ENCODE measurements at places on chromosomes 11 and 22.

GRCh38 chr11:84747871-84748270 lies 879.3 kb downstream of the DLG2 start:
- DNase-seq: no peak

- no peak for DNase-seq
Observed at GRCh38 chr11:88508759-88509581, 171.4 kb upstream of the CTSC start.

DNA sequence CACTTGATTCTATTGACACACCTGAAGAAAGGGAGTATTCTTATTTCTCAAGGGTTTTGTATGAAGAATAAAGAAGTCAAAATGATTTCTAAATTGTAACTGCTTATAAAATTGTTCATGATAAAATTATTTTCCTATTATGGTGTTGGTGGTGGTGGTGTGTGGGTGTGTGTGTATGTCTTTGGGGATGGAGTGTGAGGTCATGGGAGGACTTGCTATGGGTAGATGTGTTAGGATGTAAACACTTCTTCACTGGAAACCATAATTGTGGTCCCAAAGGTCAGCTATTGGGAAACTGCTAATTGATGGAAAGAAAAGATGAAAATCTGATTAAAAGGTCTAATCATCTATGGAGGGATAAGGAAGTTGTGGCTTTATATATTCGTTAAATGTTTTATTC lies 5.1 kb downstream of the TRIM22 start:
- DNase-seq: no peak

DNA sequence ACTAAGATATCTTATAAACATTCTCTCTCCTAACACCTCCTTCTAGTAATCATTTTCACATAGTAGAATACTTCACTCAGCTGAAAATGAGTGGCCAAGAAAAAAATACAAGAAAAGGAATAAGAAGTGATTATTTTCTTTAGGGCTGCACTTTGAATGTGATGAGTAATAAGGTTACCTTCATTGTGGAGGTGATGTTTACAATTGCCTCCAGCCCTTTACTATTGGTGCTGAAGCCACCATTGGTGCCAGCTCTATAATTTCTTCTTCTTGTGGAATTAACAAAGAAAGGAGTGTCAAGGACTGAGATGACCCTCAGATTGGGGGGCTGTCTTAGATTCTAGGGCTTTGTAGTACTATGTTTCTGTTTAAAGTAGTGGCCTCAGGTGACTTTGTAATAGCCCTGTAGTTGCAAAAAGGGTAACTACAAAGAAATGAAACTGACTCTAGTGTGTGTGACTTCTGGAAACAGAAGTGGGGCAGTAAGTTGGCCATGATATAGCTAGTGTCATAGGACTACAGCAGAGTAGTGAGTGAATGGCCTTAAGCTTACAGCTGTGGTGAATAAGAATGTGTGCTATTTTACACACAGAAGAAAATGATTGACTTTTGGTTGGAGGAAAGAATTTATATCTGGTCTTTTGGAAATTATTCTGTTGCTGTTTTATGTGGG lies 287.2 kb downstream of the TMEM135 start:
- DNase-seq: no peak

- DNase-seq: no peak
Observed at GRCh38 chr22:29093501-29094300, 20.9 kb downstream of the KREMEN1 start.

DNA sequence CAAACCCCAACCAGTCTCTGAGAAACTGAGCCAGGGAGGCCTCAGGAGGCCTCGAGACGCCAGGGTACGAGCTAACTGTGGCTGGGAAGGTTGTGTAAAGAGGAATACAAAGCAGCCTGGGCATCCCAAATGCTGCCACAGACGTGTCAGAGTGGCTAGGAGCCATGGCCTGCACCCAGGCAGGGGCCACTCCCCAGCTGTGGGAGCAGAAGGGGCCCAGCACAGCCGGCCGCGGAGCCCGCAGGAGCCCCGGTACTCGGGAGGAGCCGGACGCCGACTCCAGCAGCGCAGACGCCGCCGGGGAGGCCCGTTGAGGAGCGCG lies 349.8 kb upstream of the B3GAT1 start:
- DNase-seq: no peak

- DNase-seq: peak; percentile 3
Observed at GRCh38 chr11:107916671-107917241, 11.5 kb upstream of the RAB39A start.

DNA sequence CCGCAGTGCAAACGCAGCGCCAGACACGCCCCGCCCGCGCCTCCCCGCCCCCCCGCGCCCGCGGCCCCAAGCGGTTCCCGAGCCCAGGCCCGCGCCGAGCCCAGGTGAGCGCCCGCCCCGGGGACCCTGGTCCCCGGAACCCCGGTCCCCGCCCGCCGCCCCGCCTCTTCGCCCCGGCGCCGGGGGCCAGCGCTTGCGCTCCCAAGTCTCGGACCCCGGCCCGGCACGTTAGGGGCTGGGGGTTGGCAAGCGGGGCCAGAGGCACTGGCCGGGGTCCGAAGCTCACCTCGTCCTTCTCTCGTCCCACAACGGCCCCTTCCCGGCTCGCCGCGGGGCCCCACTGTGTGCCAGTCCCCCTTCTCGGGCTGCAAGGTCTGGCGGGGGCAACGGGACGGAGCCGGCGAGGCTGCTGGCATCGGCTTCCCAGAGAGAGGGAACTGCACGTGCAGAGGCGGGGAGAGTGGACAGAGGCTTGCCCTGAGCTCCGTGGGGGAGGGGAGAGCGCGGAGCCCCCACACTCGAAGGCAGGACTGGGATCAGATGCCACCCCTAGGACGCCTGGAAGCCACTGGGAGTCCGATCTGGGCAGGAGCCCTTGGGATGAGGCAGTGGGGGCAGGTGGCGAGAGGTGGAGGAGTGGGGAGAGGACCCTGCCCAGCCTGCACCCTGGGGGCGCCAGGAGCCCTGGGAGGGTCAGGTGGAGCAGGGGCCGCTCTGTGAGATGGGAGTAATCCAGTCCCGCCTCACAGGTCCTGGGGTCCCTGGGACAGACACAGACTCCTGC lies 1.8 kb upstream of the AIFM3 start:
- no peak for DNase-seq

GRCh38 chr11:58165504-58166106 lies 23.3 kb upstream of the OR9Q2 start:
- no peak for DNase-seq

- DNase-seq: no peak
Observed at GRCh38 chr11:134647066-134647743, 235.2 kb upstream of the B3GAT1 start.

GRCh38 chr11:101446726-101447125 lies 137.1 kb downstream of the TRPC6 start:
- no peak for DNase-seq

DNA sequence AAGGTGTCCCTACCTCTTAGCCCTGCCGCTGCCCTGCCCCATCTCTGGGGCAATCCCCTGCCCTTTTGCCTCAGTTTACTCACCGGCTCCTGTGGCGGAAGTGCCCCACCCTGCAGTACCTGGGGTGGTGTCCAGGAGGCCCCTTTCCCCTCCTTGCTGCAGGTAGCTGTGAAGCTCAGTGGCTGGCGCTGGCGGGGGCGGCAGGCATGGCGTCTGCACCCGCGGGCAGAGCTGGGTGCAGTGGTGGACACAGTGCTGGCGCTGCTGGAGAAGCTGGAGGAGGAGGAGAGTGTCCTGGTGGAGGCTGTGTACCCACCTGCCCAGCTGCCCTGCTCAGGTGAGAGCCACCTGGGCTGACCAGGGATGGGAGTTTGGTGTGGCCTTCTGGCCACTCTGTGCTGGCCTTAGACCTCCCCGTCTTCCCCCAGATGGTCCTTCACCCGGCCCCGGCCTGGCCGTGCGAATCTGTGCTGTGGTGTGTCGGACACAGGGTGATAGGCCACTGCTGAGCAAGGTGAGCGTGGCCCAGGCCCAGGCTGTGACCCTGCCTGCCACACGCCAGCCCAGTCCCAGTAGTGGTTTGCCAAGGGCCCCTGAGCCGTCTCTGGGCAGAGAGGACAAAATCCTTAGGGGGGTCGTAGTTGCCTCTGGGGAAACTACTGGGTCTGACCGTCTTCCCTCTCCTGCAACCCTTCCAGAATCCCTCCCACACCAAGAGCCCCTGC lies 4.0 kb downstream of the CARNS1 start:
- DNase-seq: no peak

DNA sequence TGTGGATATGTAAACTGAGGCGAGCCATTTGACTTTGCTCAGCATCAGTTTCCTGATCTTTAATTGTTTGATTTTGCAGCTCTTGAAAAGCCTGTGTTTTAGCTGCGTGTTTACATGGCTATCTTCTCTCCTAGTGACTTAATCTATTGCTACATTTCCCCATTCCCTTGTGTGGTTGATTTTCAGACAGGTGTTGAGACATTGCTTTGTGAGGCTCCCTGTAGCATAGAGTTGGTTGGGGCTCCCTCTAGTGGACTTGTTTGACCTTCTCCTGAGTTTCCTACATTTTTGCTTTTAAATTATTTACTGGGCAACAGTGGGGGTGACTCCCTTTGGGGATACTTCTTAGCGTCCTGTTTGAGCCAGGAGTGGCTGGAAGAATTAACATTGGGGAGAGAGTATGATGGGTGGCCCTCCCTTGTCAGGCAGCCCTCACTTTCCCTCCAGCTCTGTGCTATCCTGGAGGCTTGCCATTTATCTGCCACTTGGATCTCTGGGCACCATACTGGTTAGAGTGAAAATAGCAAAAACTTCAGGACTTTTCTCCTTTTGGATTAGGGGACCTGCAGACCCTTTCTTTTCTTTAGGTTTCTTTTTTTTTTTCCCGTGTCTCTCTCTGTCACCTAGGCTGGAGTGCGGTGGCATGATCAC lies 9.2 kb upstream of the CBL start:
- peak; percentile 36 for DNase-seq

- DNase-seq: peak; percentile 30
Observed at GRCh38 chr22:23182309-23183060, 2.2 kb downstream of the BCR start.
